Frontal cortex (tissue), 4 donors: ENCODE measurements at places on chromosomes 5 and 9.

- DNase-seq = no peak
Observed at GRCh38 chr5:18605186-18605585, 970.9 kb downstream of the TAF11L14 start.

- DNase-seq = no peak
Observed at GRCh38 chr9:134618163-134618832, 23.3 kb upstream of the COL5A1 start.

DNA sequence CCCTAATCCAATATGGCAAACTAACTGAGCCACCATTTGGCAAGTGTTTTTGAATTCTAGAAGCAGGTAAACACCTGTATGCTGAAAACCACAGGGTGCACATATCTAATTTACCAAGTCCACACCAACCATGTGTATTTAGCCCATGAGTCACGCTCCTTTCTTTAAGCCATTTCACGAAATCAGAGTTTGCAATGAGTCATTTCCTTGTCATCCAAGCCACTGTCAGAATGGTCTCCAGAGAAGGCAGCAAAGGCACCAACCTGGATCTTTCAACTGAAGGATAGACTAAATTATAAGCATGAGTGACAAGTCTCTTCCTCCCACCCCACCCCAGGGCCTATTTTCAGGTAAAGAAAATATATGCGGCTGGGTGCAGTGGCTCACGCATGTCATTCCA, 110.0 kb downstream of the PAX5 start:
- DNase-seq = no peak

DNA sequence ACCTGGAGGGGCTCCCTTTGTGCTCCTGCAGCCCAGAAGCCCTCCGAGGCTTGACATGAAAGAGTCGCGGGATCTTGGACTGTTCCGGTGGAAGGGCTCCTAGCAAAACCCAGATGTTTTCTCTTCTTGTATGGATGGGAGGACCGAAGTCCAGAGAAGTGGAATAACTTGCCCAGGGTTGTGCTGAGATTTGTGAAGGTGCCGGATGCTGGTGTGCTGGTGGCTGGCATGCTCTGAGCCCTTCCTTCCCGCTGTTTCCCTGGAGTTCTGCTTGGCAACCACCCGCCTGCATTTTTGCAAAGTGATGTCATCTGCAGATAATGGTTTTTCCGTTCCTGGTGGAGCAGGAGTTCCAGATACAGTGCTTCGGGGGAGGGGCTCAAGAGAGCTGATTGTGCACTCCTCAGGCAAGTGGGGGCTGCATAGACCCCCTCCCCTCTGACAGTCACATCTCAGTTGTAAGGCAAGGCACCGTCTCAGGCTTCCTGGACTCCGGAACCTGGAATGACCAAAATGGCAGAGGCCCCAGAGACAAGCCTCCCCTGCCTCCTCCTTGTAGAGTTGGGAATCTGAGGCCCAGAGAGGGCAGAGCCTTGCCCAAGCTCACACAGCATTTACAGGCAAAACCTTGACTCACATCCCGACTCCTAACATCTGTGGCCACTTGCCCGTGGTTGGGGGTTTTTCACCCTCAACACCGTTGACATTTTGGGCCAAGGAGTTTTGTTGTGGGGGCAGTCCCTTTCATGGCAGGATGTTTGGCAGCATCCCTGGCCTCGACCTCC, 157.0 kb downstream of the RGS3 start:
- DNase-seq = no peak

DNA sequence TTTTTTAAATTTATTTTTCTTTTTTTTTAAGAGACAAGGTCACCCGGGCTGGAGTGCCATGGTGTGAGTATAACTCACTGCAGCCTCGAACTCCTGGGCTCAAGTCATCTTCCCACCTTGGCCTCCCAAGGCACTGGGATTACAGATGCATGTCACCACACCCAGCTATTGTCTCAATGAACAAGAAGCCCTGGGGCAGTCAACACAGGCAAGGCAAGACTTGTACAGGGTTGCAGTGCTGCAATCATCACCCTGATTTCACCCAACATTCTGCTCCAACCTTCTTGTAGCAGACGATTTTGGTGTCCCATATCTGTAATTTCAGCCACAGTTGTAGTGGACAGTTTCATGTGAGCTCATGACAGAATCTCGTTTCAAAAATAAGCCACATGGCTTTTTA, 205.8 kb upstream of the KIF2A start:
- DNase-seq = no peak

DNA sequence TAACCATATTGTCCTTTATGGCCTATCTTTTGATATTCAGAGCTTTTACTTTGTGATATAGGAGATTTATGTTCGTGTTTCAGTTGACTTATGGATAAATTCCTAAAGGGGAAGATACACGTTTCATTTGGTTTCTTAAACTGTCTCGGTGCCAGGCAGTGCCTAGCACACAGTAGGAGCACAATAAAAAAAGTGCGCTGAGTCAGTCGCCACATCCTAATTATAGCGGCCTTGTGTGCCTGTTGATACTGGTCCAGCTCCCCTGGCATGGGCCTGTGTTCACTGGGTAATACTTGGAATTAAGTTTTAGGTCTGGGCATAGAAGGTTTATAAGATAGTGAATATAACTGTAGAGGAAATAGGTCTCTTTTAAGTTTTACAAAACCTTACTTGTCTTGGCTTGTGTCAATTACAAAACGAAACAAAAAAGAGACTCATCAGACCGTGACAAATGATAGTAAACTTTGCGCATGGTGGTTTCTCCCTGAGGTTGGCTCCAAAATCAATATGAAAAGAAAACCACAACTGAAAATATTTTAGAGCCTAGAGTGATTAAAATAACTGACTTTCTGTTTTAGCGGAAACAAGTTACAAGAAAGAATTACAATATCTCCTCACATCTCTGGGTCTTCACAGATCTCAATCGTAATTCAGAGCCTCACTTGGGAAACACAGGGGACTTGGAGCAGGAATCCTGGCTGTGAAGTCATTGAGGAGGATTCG, 84.8 kb downstream of the MVB12B start:
- DNase-seq = no peak

GRCh38 chr9:2128141-2128540, 113.0 kb downstream of the SMARCA2 start:
- DNase-seq = no peak

DNA sequence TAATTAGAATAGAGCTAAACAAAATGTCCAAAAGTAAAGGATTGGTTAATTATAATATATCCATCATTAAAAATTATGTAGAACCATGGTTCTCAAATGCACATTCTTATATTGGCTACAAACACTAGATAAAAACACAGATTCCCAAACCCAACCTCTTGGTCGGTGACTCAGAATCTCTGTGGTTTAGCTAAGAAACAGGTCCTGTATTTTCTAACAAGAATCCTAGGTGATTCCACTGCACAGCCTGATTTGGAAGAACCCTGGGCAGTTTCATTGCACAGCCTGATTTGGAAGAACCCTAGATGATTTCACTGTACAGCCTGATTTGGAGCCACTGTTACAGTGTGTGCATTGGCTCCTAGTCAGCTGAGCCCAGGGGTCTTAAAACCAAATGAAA, 67.9 kb downstream of the KIAA1958 start:
- DNase-seq = no peak

- peak; percentile 22 for DNase-seq
Observed at GRCh38 chr5:137954131-137954879, 65.0 kb downstream of the PKD2L2 start.

DNA sequence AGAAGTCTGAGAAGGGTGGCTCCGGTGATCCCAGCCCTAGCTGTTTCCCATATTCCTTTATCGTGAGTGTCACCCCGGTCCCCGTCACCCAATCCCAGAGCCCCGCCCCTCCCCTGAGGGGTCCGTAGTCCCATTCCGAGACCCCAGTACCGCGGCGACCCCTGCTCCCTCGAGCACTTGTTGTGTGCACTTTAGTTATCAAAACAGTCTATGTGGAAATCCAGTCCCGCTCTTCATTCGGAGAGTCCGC, 223 bp downstream of the LRSAM1 start:
- DNase-seq = no peak

DNA sequence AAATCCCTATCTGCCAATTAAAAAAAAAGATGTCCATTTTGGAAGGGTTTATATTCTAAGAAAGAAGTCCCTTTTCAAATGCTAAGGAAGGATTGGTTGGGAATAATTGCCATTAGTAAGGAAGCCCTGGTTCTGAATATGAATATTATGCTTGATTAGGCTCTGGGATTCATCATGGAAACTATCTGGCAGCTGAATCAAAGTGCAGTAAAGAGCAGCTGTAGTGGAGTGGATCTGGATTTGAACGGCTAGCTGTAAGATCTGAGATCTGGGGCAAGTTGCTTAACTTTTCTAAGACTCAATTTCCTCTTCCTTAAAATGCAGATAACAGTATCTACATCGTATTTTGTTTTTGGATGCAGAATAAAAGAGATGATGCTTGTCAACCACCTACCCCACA, 10.5 kb downstream of the IL12B start:
- no peak for DNase-seq

DNA sequence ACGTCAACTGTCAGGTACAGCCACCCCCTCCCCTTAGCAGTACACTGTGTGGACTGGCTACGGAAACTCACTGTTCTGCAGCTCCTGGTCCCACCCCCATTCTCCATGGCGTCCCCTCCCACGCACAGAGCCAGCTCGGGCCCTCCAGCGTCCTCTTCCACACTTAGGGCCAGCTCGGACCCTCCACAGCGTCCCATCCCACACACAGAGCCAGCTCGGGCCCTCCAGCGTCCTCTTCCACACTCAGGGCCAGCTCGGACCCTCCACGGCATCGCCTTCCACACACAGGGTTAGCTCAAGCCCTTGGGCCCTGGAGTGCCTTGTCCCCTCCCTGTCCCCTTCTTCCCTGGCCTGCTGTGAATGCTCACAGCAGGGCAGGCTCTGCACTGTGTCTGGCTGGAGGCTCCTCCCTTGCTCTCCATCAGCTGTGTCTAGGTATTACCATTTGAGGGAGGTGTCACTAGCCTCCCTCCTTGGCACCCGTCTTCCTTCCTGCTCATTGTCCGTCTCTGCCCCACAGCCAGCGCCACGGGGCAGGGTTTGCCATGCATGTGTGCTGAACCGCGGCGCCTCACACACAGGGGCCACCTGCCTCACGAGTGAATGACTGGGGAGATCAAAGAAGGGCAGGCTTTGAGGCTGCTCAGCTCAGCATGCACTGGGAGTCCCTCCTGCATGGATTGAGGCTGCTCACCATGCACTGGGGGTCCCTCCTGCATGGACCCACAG, 78.5 kb upstream of the CACNA1B start:
- no peak for DNase-seq

GRCh38 chr9:92641092-92641809, 28.7 kb downstream of the IPPK start:
- no peak for DNase-seq

DNA sequence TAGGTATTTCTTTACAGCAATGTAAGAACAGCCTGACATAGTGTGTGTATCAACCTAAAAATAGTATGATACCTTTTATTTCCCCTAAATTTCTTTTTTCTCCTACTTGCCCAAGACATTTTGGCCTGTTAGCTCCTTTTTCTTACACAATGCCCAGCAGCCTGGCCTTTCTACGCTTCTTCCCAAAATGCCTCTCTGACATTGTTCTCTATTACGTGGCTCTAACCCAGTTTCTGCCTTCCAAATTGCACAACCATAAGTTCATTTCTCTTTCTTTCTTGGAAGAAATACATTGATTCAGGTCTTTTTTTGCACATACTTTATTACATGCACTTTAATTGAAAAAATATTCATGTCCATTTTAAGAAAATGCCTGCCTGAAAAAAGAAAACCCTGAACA, 408.2 kb downstream of the PRR16 start:
- DNase-seq = no peak

GRCh38 chr5:14064841-14065240, 78.3 kb upstream of the TRIO start:
- DNase-seq = no peak

GRCh38 chr5:83964271-83964670, 243.6 kb upstream of the HAPLN1 start:
- no peak for DNase-seq

- DNase-seq = no peak
Observed at GRCh38 chr9:135468854-135469521, 10.6 kb upstream of the PPP1R26 start.

GRCh38 chr9:37504605-37505004, 18.9 kb downstream of the POLR1E start:
- no peak for DNase-seq

- no peak for DNase-seq
Observed at GRCh38 chr5:56995596-56995995, 43.7 kb upstream of the MIER3 start.

GRCh38 chr5:125376059-125376641, 629.7 kb upstream of the ZNF608 start:
- no peak for DNase-seq

GRCh38 chr9:19385786-19386501, 5.9 kb upstream of the RPS6 start:
- DNase-seq = no peak

- no peak for DNase-seq
Observed at GRCh38 chr9:81028504-81028903, 660.8 kb downstream of the TLE1 start.

- DNase-seq = no peak
Observed at GRCh38 chr9:1956958-1957357, 58.2 kb upstream of the SMARCA2 start.

GRCh38 chr5:33539212-33539611, 98.4 kb downstream of the TARS1 start:
- no peak for DNase-seq
